ENCODE measurements at places on chromosomes 1 and 21.

- DNase-seq: no peak
Observed at GRCh38 chr21:44437696-44438431, 17.4 kb upstream of the LRRC3 start.

DNA sequence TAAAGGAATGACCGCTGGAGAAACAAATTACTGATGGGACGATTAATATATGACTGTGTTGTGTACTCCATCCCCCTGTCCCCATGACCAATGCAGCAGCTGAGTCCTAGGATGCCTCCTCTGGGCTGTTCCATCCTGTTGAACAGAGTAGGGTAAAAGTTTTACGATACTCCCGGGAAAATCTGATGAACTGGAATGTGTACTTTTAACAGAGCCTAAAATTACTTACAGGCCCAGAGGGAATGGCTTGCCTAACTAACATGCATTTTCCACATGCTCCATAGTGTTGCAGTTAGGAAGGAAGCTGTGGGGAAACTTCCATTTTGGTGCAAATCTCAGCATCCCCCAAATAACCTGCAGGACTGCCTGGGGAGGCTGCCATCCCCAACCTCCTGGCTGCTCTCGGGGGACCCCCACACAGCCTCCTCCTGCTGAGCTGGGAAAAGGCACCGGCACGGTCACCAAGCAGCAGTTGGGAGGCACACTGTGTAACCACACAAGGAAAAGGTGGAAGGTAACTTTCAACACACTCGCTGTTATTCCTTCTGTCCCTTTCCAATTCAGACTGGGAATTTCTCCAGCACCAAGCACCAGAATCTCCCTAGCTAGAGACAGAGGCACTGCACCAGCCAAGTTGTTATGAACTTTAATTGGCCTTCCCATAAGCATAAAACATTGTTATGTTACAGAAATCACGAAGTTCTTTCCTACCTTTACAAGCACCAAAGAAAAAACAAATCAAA is 97.2 kb downstream of the BCAR3 start:
- no peak for DNase-seq

- no peak for DNase-seq
Observed at GRCh38 chr1:178927003-178927402, 56.1 kb upstream of the ANGPTL1 start.

DNA sequence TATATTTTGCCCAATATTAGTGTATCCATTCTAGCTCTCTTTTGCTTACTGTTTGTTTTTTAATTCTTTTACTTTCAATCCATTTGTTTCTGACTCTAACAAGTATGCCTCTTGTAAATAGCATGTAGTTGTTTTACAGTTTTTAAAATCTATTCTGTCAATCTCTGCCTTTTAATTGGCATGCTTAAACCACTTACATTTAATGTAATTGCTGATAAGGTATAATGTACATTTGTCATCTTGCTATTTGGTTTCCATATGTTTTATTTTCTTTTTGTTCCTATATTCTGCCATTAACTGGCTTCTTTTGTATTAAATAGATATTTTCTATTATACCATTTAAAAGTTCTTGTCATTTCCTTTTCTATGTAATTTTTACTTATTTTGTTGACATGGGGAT is 16.2 kb upstream of the MAB21L3 start:
- no peak for DNase-seq

GRCh38 chr1:115922801-115923200 is 53.5 kb upstream of the SLC22A15 start:
- DNase-seq: no peak

- DNase-seq: no peak
Observed at GRCh38 chr1:67001682-67002425, 52.1 kb downstream of the SLC35D1 start.

DNA sequence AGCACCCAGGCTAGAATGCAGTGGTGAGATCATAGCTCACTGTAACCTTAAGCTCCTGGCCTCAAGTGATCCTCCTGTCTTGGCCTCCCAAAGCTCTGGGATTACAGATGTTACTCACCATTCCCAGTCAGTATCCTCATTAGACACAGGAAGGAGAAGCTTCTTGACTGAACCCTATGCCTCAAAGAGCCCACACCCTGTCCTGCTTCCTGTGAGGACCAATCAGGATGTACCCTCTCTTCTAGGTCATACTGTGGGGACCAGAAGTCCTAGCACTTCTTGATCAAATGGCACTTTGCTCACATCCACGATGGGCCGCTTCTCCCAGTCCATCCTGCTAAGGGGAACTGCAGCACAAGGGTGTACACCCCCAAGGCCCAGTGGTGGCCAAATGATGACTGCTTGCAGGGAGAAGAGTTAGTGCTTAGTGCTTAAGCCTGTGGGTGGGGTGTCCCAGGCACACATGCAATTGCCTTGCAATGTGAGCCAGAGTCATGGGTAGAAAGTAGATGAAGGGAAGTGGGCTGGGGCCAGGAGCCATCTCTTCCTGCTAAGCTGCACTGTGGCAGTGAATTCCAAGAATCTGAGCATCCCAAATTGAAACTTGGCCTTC is 9.8 kb downstream of the CD34 start:
- DNase-seq: no peak

- no peak for DNase-seq
Observed at GRCh38 chr1:170017478-170017877, 57.0 kb downstream of the KIFAP3 start.

DNA sequence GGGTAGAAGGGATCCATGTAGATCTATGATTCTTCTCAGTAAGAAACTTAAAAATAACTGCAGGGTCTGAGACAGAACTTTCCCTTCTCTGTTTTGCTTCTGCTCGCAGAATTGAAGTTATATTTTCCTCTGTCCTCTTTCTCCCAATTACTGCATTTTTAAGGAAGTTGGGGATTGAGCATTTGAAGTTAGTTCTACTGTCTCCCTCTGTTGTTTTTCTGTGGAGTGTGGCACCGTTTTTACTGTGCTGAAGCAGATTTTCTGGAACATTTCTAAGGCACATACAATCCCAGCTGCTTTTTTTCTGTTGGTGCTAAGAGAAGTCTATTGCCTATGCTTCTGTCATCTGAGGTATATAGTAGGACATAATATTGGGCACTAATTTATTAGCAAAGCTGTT is 43.3 kb downstream of the RASAL2 start:
- no peak for DNase-seq

DNA sequence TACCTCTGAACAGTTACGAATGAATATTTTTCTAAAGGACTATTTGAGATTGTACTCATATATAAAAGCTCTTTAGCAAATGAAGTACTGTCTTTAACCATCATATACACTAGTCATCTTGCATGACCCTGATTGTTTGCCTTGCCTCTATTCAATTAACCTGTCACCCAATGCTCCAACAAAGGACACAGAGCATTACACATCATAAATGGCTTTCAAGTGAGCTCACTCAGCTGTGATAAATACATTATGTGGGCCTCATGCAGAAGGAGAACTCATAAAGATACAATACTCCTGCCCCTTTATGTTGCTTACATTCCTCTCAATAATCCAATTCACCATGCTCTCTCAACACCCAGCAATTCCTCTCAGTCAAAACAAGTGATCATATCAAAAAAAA is 993.0 kb upstream of the PRMT6 start:
- DNase-seq: no peak

- no peak for DNase-seq
Observed at GRCh38 chr1:159170639-159171038, 776 bp upstream of the CADM3 start.

DNA sequence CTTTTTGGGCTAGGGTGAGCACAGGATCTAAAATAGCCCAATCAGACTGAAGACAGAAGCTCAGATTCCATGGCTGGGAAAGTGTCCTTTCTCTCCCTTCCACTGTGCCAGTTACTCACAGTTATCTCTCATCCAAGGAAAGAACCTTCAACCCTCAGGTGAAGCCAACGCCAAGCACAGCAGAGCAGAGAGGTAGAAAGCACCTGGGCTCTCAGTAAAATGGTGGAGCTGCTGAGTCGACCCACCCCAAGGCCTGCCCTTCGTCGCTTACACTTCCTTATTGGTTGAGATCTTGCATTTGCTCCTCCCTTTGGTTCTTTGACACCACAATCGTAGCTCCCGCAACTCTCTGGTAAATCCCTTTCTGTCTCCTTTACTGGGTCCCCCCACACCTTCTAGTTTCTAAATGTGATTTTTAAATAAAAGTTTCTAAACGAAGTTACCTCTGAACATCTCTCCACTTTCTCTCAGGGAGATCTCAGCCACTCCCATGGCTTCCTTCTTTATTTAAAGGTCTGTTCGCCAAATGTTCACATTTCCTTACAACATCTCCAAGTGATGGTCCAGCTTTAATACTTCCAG is 27.5 kb upstream of the SLC30A1 start:
- DNase-seq: no peak

- no peak for DNase-seq
Observed at GRCh38 chr1:200856716-200857357, 15.9 kb upstream of the GPR25 start.

- DNase-seq: no peak
Observed at GRCh38 chr21:33897739-33898138, 17.9 kb downstream of the ATP5PO start.

DNA sequence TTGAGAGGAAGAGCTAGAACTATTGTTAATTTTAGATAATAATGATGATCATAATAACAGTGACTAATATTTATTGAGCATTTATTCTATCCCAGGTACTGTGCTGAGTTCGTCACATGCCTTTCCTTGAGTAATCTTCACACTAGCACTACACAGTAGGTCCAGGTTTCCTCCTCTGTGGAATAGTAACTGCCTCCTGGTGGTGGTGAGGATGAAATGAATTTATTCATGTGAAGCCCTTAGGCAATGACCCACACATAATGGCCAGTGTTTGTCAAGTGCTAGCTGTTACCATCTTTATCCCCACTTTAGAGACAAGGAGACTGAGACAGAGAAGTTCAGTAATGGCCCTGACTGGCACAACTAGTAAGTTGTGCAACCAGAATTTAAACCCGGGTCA is 5.9 kb downstream of the NIPAL3 start:
- DNase-seq: no peak

- no peak for DNase-seq
Observed at GRCh38 chr1:186231861-186232436, 143.1 kb downstream of the TPR start.

DNA sequence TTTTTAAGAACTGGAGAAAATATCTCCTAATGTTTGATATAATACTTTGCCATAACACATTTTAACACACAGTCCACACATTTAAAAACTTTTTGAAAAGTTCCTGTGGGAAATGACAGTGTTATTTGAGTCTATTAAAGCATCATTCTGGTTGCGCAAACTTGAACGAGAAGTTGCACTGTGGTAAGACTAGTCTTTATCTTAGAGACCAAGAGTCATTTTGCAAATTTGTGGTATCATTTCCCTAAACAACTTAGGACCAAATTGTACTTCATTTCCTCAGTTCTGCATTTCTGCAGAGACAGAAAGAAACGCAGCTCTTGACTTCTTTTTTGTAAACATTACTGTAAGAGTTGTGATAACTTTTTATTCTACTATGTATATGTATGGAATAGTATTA is at the start of gene RGS18:
Gene RGS18, plus strand, starts transcription at position 282 of the 400 bp plus-strand sequence. CDS start 176 bp downstream, outside the sequence.
- DNase-seq: no peak

GRCh38 chr1:117208580-117208979 is 2.1 kb downstream of the VTCN1 start:
- no peak for DNase-seq

GRCh38 chr1:104761961-104762570 is 1012.4 kb downstream of the AMY1C start:
- DNase-seq: no peak

DNA sequence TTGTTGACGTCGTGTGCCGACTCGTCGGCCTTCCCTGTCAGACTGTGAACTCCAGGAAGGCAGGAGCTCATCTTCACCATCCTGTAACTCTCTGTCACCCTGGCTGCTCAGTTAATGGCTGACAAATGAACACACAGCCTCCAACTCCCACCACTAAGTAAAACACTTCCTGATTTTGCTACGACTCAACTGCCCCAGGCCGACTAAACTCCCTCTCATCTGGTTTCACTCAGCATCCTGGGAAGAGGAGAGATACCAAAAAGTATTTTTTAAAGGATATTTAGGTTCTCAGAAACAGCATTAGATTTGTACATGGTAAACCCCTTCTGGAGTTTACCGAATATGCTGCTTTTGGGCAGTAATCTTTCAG is 18.2 kb upstream of the LHX4 start:
- no peak for DNase-seq

DNA sequence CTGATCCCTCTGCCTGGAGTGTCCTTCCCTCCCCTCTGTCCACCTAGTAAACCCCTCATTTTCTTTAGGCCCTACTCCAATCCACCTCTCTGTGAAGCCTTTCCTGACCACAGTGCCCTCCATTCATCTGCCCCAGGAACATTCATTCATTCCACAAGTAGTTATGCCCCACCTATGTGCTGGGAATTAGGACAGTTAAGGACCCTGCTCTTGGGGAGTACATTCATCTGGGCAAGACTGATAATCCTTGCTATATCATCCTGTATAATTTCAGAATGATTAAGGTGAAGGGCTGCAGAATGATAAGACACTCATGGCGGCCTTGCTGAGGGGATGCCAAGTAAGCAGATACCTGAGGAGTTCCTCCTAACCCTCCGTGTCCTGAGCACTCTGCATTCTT is 10.3 kb upstream of the FAM20B start:
- DNase-seq: no peak

DNA sequence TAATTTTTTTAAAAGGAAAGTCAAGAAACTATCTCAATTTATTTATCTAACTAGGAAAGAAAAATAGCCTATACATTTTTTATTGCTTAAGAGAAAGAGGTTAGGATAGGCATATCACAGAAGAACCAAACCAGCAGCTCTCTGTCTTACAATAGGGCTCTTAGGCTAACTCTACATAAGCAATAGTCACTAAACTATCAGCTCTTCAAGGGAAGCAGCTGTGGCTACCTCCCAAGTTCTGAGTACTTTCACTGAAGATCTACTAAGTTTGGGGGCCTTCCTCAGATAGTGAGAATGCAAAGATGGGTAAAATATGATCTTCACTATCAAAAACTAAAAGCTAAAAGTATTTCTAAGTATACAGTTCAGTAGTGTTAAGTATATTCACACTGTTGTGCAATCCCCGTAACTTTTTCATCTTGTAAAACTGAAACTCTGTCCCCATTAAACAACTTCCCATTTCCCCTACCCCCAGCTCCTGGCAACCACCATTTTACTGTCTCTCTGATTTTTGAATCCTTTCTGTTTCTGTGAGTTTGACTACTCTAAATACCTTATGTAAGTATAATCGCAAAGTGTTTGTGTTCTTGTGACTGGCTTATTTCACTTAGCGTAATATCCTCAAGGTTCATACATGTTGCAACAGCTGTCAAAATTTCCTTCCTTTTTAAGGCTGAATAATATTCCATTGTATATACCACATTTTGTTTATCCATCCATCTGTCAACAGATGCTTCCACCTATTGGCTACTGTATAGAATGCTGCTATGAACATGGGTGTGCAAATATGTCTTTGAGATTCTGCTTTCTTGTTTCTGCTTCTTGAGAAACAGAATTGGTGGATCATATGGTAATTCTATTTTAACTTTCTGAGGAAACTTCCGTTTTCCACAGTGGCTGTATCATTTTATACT is 73.3 kb downstream of the ACBD6 start:
- no peak for DNase-seq

- DNase-seq: no peak
Observed at GRCh38 chr1:228542981-228543380, 55.8 kb downstream of the RNF187 start.

- no peak for DNase-seq
Observed at GRCh38 chr1:234562334-234562733, 47.6 kb downstream of the IRF2BP2 start.
